ENCODE measurements at places on chromosomes 7 and 10.
A peak's percentile ranks its signal among the peaks of the same experiment; 100 is the strongest.

GRCh38 chr10:64103750-64104470, 582.7 kb downstream of the REEP3 start:
- DNase-seq: no peak

- DNase-seq: no peak
Observed at GRCh38 chr10:7027913-7028808, 382.7 kb downstream of the SFMBT2 start.

GRCh38 chr7:120304674-120305073, 31.7 kb downstream of the KCND2 start:
- DNase-seq: no peak

- no peak for DNase-seq
Observed at GRCh38 chr7:18086165-18087025, 58.7 kb upstream of the PRPS1L1 start.

GRCh38 chr10:84214612-84215235, 10.6 kb downstream of the LRIT2 start:
- DNase-seq: peak; percentile 11

- no peak for DNase-seq
Observed at GRCh38 chr10:72913287-72913686, 19.7 kb downstream of the OIT3 start.

GRCh38 chr10:132477398-132478340, 59.9 kb upstream of the INPP5A start:
- no peak for DNase-seq

DNA sequence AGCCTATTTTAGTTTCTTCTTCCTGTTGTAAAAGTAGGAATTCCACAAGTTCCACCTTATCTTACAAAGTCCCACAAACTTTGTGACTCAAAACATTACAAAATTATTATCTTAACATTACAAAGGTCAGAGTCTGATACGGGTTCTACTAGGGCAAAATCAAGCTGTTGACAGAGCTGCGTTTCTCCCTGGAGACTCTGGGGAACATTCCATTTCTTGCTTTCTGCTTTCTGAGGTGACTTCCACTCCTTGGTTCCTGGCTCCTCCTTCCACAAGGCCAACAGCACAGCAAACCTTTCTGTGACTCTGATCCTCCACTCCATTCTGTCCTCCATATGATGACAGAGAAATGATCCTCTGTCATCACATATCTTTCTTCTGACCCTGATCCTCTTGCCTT, 10.6 kb downstream of the OR2F1 start:
- DNase-seq: no peak

GRCh38 chr7:155710530-155710929, 66.1 kb downstream of the RBM33 start:
- DNase-seq: no peak

GRCh38 chr7:47335557-47336471, 246.1 kb downstream of the TNS3 start:
- no peak for DNase-seq

DNA sequence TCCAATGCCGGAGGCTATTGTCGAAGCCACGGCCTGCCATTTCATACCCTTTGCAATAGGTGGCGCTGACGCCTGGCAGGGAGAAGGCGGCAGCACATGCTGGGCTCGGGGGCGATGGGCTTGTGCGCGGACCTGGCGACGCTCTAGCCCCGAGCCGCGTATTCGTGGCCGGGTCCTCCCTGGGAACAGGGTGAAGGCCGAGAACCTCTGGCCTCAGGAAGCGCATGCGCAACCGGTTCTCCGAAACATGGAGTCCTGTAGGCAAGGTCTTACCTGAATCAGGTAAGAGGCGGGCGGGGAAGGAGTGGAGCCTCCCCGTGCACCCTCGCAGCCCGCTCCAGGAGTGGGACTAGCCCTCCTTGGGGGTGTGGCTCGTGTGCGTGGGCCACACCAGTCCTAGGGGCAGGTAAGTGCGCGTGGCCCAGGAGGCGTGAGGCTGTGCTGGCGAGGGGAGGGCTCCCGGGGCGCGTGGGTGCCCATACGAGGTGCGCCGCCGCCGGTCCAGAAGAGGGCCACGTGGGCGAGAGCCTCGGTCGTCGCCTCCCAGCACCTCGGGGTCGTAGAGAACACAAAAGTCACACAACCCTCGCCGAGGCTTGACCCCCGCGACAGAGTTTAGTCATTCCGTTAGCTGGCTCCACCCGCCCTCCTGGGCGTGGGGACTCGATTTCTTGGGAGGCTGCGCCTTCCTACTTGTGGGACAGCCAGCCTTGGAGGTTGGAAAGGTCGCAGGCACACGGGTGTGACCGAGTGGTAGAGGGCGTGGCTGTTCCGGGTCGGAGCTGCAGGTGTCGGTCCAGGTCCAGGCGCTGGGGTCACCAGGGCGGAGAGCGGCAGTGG, 5.6 kb upstream of the MEST start:
- DNase-seq: peak; percentile 28

Data from activated T-cell treated with anti-CD3 and anti-CD28 coated beads for 24 hours (primary cell).